Fibroblast of skin of left biceps (primary cell): ENCODE measurements at places on chromosomes 2 and 18.

DNA sequence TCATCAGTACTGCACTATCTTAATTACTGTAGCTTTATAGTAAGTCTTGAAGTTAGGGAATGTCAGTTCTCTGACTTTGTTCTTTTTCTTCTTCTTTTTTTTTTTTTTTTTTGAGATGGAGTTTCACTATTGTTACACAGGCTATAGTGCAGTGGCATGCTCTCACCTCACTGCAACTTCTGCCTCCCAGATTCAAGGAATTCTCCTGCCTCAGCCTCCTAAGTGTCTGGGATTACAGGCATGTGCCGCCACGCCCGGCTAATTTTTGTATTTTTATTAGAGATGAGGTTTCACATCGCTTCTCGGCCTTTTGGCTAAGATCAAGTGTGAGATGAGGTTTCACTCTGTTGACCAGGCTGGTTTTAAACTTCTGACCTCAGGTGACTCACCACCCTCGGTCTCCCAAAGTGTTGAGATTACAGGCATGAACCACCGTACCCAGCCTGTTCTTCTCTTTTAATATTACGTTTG lies 41.9 kb upstream of the TANC1 start:
- no peak for DNase-seq

GRCh38 chr2:10329880-10330699 lies 27.4 kb downstream of the HPCAL1 start:
- DNase-seq = no peak

DNA sequence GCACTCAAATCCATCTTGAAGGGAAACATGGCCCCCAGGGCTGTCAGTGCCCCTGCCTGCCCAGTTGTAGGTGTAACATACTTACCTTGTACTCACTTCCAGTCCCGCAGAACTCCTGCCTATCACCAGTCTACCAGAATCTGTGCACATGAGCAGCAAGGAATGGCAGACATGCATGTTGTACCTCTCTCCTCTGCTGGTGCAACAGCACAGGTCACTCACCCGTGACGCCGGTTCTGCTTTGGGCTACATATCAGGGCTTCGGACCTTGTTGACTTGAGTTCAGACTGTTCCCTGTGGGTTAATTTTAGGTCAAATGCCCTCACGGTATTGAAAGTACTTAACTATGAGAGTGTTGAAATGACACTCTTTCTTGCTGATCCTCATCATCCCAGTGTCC lies 215.7 kb downstream of the TPGS2 start:
- DNase-seq = no peak

GRCh38 chr18:62839874-62840713 lies 124.8 kb downstream of the PHLPP1 start:
- DNase-seq = no peak

- no peak for DNase-seq
Measured at GRCh38 chr2:168462543-168463045, 6.5 kb downstream of the CERS6 start.

- DNase-seq = no peak
Measured at GRCh38 chr2:139628931-139629330, 848.7 kb upstream of the NXPH2 start.

DNA sequence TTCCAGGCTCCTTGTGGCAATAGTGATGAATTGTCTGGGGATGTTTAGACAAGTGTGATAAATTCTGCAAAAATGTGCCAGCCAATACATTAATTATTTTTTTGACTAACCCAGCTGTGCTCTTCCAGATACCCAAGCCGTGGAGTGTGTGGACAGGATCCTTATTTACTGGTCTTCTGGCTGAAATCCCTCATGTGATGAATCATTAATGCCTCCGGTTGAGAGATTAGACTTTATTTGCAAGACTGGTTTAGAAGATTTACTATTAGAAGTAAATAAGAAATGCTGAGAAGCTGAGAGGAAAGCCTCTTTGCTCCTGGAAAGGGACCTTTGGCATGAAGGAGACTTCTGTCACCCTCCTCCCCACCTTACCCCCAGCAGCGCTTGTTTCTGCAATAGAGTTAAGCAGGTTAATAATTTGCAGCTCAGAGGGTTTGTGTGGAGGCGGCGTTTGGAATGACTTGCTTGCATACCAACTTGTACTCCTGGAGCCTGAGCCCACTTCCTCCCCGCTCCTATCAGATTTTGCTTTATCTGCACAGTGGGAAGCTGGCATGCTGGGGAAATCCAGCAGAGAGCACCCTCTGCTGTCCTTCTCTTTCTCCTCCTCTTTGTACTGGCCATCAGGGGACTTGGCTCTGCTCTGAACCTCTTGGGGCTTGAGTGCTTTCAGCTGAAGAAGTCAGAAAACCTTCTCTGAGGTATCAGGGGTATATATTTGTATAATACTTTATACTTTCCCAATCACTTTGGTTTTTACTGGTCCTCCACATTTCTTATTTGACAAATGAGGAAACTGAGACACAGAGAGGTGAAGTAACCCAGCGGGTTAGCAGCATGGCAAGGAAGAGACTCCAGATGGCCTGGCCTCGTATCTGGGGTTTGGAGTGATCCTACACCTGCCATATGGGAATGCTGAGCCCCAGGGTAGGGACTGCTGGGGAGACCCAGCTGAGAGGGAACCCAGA lies 16.3 kb downstream of the SLC3A1 start:
- DNase-seq = peak; percentile 23

- DNase-seq = no peak
Measured at GRCh38 chr2:106282462-106283170, 88.5 kb upstream of the UXS1 start.

DNA sequence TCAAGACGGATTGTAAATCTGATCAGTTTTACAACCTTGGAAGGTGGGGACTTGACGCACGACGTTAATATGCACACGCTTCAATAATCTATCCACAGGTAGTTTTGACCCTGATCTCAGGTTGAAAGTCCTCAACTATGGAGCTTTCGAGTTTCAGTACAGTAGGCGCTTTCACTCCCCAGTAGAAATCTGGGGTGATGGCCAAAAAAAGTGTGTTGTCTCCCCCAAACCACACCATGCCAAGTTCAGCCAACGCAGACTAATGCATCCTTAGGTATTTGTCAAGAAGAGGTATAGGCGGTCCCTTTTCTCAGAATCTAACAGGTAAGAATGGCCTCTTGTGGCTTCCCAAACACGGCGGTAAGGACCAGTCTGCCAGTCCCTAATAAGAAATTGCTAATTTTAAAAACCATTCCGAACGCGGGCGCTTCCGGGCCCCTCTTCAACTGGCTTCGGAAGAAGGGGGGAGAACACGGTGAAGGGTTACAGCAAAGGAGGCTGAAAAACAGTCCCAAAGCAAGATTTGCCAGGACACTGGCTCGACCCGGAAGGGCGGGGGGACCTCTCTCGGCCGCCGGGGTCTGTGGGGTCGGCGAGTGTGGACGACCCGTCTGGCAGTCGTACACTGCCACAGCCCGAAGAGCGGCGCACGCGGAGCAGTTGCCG lies 659 bp downstream of the FAM210A start:
- no peak for DNase-seq

DNA sequence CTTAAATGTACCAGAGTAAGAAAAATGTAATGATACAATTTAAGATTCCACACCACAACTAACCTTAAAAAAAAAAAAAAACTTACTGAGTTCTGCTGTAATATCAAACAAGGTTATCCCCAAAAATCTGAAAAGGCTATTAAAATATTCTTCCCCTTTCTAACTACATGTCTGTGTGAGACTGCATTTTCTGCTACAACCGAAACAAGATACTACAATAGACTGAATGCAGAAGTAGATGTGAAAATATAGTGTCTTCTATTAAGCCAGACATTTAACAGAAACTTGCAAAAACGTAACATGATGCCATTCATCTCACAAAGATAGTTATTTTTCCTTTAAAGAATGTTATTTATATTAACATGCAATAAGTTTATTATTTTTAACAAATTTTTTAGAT lies 16.2 kb downstream of the SS18 start:
- no peak for DNase-seq

- DNase-seq = peak; percentile 35
Measured at GRCh38 chr18:2108591-2108990, 462.7 kb downstream of the METTL4 start.

DNA sequence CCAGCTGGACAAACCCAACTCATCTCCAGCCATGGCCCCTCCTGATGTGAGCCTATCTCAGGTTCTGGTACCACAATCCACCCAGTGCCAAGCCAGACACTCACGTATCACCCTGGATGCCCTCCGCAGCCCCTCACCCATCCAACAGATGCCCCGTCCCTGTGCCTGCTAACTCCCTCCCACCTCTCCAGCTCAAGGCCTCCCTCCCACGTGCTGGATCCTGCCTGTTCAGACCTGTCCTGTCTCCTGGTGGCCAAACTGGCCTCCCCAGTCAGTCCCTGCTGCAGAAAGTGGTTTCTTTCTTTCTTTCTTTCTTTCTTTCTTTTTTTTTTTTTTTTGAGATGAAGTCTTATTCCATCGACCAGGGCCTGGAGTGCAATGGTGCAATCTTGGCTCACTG lies 86.2 kb downstream of the RRM2 start:
- no peak for DNase-seq

DNA sequence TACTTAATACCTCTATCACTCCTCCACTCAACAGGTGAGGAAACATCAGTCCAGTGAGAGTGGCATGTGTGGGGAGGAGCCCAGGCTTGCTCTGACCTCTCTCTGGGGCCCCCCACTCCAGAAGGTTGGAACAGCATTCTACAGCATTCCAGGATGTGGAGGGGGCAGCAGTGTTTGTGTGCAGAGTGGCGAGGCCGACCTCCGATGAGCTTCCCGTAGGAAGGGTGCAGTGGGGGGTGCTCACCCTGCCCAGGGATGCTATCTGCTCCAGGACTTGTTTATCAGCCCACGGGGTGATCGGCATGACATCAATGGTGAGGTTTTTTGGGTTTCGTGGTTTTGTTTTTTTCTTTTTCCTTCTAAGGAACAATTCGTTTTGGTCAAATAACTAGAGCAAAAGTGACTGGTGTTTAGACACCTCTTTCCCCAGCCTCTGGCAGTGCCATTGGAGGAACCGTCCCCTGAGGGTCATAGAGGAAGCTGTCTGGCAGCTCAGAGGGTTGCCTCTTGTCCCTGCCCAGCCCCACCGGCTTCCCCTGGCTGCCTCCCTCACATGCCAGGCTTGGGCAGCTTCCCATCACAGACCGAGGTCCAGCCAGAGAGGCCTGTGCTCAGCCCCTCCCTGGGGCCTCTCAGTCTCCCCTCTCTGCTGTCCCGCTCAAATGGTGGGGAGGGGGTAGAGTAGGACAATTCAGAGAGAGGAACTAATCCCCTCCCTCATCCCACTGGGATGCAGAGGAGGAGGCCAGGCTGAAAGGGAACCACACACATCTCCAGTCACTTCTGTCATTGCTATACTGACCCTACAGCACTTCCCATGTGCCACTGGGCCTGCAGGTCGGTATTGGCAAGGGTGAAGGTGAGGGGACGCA lies 96.5 kb downstream of the ZFP36L2 start:
- no peak for DNase-seq

DNA sequence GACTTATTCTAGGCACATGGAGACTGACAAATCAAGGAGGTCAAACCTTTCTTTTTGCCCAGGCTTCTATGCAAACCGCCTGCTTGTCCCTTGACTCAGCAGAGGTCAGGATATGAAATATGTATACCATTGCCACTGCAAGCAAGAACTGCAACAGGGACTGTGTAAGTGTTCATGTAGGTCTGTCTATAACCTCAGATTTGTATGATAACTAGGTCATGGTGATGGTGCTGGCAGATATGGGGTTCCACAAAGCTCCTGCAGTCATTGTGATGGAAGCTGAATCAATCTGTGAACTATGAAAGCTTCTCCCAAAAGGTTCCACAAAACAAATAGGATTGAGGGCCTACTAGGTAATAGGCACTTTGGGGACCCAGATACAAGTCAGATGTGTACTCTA lies 316.3 kb downstream of the CLIP4 start:
- DNase-seq = no peak
